ENCODE measurements at places on chromosomes 16 and 17.

DNA sequence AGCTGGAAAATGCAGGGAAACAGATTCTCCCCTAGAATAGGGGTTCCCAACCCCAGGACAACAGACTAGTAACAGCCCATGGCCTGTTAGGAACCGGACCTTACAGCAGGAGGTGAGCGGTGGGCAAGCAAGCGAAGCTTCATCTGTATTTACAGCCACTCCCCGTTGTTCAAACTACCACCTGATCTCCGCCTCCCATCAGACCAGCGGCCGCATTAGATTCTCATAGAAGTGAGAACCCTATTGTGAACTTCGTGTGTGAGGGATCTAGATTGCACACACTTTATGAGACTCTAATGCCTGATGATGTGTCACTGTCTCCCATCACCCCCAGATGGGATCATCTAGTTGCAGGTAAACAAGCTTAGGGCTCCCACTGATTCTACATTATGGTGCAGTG lies 3.5 kb downstream of the CD300LB start:
- H3K36me3 ChIP-seq: no peaks in the 10 kb centered on the region
- H3K27ac ChIP-seq: no peak overlapping the region
- no peaks in the 10 kb centered on the region for H3K4me1 ChIP-seq
- no peaks in the 10 kb centered on the region for H3K27me3 ChIP-seq
- DNase-seq: no peak

DNA sequence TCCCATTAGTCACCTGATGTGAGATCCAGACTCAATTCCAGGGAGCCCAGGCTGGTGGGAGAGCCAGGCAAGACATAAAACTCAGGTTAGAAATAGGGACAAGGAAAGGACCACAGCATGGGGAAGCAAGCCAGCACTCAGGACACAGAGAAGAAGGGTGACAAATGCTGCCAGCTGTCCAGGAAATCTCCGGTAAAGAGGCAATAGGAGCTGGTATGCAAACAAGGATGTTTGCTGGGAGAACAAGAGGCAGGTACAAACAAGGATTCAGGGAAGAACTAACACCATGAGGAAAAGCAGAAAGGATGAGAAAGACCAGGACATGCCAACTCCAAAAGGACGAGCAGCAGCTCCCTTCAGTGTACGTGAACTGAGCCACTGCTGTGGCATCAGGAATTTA lies 10.2 kb upstream of the TXNDC11 start:
- no peak for DNase-seq
- H3K36me3 ChIP-seq: peaks cover 51% of the 10 kb centered on the region
- H3K27me3 ChIP-seq: no peaks in the 10 kb centered on the region
- no peak overlapping the region for H3K4me3 ChIP-seq
- no peaks in the 10 kb centered on the region for H3K4me1 ChIP-seq

GRCh38 chr17:4019275-4019674 lies 55.0 kb upstream of the ATP2A3 start:
- peaks cover 85% of the 10 kb centered on the region for H3K36me3 ChIP-seq
- H3K4me1 ChIP-seq: no peaks in the 10 kb centered on the region
- DNase-seq: no peak

DNA sequence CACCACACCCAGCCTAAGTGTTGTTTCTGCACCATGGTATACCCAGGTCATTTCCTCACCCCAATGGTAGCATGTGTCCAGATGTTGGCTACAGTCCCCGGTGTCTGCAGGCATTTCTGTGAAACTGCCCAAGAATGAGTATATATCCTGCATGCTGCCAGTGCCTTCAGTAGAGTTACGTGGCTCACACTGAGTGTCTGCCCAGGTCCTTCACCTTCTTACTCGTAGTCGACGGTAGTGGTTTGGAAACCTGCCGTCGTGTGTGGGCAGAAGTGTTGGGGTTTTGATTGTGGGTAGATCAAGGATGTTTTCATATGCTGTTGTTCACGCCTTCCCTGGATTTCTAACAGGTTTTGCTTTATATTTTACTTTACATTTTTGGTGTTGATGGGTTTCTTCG lies 16.8 kb downstream of the TCF25 start:
- H3K36me3 ChIP-seq: peaks cover 80% of the 10 kb centered on the region
- no peak overlapping the region for H3K4me3 ChIP-seq
- DNase-seq: no peak
- H3K27me3 ChIP-seq: no peaks in the 10 kb centered on the region
- H3K4me1 ChIP-seq: no peaks in the 10 kb centered on the region

- H3K4me3 ChIP-seq: no peak overlapping the region
- H3K36me3 ChIP-seq: peaks cover 40% of the 10 kb centered on the region
- H3K4me1 ChIP-seq: no peaks in the 10 kb centered on the region
- H3K27ac ChIP-seq: no peak overlapping the region
Measured at GRCh38 chr17:27615121-27615520, 15.9 kb upstream of the LGALS9 start.

DNA sequence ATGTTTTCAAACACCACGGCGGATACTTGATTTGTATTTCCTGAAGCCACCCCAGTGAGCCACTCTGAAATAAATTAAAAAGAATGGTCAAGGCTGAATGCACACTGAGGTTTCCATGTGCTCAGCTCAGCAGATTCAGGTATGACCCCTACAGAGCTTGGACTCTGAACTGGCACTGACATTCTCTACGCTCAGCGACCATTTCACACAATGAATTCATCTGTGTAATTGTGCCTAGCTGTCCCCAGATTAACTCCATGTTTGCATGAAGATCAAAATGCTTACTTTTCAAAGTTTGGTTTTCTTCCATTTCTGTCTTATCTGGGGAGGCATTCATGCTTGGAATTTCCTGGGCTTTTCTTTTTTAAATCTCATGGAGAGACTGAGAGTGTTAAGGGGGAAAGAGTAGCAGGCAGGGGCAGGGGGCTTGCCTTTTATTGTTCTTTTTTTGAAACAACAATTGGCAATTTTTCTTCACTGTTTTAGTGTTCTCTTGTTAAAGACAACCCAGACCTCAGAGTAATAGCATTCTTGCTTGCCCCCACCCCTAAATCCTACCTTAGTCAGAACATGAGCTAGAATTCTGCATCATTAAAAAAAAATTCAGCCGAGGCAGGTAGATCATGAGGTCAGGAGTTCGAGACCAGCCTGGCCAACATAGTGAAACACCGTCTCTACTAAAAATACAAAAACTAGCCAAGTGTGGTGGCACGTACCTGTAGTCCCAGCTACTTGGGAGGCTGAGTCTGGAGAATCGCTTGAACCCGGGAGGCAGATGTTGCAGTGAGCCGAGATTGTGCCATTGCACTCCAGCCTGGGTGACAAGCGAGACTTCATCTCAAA lies 85.5 kb upstream of the HNF1B start:
- no peaks in the 10 kb centered on the region for H3K4me1 ChIP-seq
- H3K27ac ChIP-seq: no peak overlapping the region
- H3K4me3 ChIP-seq: no peak overlapping the region
- no peaks in the 10 kb centered on the region for H3K27me3 ChIP-seq
- no peaks in the 10 kb centered on the region for H3K36me3 ChIP-seq
- no peak for DNase-seq

DNA sequence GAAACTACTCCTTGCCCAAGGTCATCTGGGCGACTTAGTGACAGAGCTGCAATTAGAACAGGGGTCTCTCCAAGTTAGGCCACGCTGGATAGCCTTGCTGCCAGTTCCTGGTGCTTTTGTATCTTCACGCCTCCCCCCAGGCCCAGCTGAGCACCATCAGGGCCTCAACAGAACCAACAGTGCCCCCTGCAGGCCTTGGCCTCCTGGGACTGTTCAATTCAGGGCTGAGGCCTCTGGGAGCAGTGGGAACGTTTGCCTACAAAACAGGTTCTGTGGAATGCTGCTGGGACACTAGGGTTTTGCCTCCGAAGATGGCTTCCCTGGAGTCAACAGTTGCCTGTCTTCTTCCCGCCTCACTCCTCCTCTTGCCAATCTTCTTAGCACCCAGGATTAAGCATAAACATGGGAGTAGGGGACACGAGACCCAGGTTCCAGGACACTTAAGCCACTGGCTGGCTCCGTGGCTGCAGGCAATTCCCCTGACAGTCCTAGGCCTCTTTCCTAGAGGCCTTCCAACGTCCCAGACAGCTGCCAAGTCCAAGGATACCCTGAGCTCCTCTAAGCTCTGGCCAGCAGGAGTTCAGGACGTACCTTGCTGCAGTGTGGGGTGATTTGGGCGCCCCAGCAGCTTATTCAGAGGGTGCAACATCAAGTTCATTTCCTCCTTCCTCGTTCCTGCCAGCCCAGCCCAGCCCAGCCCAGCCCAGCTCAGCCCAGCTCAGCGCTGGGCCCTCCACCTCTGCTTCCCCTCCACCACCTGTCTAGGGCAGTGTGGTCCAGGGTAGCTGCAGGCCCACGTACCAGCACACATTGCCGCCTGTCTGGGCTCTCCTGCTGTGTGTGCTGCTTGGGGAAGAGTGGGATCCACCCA lies 246.6 kb upstream of the RPL38 start:
- H3K4me3 ChIP-seq: no peak overlapping the region
- H3K4me1 ChIP-seq: peaks cover 13% of the 10 kb centered on the region
- no peak overlapping the region for H3K27ac ChIP-seq
- no peaks in the 10 kb centered on the region for H3K27me3 ChIP-seq

GRCh38 chr16:31148896-31149295 lies 970 bp downstream of the PRSS36 start:
- H3K4me3 ChIP-seq: no peak overlapping the region
- no peaks in the 10 kb centered on the region for H3K27me3 ChIP-seq
- H3K4me1 ChIP-seq: no peaks in the 10 kb centered on the region
- DNase-seq: no peak
- no peak overlapping the region for H3K27ac ChIP-seq

DNA sequence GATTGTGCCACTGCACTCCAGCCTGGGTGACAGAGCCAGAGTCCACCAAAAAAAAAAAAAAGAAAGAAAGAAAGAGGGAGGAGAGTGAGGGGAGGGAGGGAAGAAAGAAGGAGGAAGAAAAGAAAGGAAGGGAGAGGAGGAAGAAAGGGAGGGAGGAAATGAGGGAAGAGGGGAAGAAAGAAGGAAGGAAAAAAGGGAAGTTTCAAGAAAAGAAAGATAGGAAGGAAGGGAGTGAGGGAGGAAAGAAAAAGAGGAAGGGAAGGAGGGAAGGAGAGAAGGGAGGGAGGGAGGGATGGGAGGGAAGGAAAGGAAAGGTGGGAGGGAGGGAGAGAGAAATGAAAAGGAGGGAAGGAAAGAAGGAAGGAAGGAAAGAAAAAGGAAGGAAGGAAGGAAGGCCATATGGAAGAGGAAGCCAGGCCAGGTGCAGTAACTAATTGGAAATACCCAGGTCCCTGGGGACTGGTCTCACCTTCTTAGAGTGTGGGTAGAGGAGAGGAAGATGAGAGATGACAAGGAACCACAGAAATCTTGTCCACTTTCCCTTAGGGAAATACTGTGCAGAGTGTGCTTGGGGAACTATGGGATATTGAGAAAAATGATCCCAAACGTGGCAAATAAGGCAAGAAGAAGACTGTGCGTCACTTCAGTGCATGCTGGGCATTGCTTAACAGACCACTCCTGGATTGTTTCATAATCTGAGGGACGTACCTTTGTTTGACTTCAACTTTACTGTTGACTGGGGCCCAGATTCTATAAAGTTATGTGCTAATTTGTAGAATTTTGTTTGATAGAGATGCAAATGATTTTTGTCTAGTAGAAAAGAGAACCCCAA lies 15.1 kb upstream of the CSNK2A2 start:
- H3K4me1 ChIP-seq: no peaks in the 10 kb centered on the region
- H3K27me3 ChIP-seq: no peaks in the 10 kb centered on the region
- H3K27ac ChIP-seq: no peak overlapping the region

DNA sequence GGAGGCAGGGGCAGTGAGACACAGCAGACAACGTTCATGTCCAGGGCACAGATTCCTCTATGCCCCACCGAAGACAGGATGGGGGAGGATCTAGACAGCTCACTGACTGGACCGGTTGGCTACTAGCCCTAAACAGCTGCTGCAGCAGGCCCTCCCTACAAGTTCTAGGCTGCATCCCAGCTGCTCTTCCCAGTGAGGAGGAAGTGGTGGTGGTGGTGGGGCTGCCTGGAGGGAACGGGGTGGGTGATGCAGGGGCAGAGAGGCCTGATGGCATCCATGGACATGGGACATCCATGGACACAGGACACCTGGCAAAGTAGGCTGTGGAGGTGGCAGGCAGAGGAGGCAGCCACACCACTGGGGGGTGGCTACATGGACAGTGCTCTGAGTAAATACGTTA lies 18.3 kb downstream of the SPHK1 start:
- no peak overlapping the region for H3K4me3 ChIP-seq
- H3K27me3 ChIP-seq: no peaks in the 10 kb centered on the region
- no peak overlapping the region for H3K27ac ChIP-seq
- H3K4me1 ChIP-seq: peaks cover 17% of the 10 kb centered on the region
- DNase-seq: no peak

GRCh38 chr17:47742319-47743181 lies 9.5 kb downstream of the TBX21 start:
- no peak overlapping the region for H3K27ac ChIP-seq
- no peaks in the 10 kb centered on the region for H3K27me3 ChIP-seq
- DNase-seq: no peak
- no peak overlapping the region for H3K4me3 ChIP-seq
- H3K36me3 ChIP-seq: no peaks in the 10 kb centered on the region

- H3K4me1 ChIP-seq: peaks cover 21% of the 10 kb centered on the region
- peaks cover 37% of the 10 kb centered on the region for H3K36me3 ChIP-seq
- H3K27me3 ChIP-seq: no peaks in the 10 kb centered on the region
- DNase-seq: peak; percentile 51
Measured at GRCh38 chr17:3659541-3660111, 8.8 kb downstream of the TAX1BP3 start.

DNA sequence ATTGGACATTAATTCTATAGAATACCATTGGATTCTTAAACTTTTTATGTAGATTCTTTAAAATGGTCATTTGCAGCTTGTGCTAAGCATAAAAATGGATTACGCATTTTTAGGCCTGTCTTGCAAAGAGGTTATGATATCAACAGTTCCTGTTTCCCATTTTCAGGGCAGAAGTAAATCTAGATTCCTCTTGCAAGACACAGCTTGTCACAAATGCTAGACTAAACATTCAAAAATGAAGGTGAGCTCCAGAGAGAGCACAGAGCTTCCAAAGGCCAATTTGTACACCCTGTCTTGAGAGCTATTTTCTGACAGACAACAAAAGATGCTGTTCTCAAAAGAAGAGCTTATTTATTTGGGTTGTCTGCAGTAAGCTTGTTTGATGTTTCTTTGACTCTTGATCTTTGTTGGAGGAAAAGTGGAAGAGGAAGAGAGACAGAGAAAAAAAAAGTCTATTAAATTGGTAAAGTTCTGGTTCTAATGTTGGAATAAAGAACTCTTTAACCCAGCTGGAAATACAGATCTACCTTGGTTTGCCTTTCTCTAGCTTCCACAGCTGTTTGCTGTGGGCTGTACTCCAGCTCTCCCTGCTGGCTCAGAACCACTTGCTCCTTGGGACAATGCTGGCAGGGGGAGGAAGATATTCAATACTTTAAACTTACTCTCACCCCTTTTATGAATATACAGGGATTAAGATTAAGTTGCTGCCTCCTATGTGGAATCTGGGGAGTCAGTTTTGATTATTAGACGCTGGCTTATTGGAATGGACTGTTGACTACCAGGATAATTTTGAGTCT lies 651.8 kb downstream of the CDH11 start:
- no peaks in the 10 kb centered on the region for H3K27me3 ChIP-seq
- H3K4me3 ChIP-seq: no peak overlapping the region
- no peak for DNase-seq
- H3K36me3 ChIP-seq: no peaks in the 10 kb centered on the region

- peaks cover 3% of the 10 kb centered on the region for H3K4me1 ChIP-seq
- H3K4me3 ChIP-seq: no peak overlapping the region
- no peaks in the 10 kb centered on the region for H3K36me3 ChIP-seq
- no peak overlapping the region for H3K27ac ChIP-seq
- no peaks in the 10 kb centered on the region for H3K27me3 ChIP-seq
Measured at GRCh38 chr17:75638893-75639292, 5.7 kb downstream of the SMIM5 start.

Data from thoracic aorta (tissue), 2 donors.